Tongue (tissue), 3 donors: ENCODE measurements at places on chromosomes 11 and 22. TPM values are rescaled to one million over a fixed set of nuclear protein-coding genes. Genes with fewer than 3 reads are reported as not detected.

- DNase-seq, result peak; percentile 36
These were observed at the start of gene MIAT for GRCh38 chr22:26656891-26657851. Gene MIAT, plus strand, starts transcription at chr22:26657588.

DNA sequence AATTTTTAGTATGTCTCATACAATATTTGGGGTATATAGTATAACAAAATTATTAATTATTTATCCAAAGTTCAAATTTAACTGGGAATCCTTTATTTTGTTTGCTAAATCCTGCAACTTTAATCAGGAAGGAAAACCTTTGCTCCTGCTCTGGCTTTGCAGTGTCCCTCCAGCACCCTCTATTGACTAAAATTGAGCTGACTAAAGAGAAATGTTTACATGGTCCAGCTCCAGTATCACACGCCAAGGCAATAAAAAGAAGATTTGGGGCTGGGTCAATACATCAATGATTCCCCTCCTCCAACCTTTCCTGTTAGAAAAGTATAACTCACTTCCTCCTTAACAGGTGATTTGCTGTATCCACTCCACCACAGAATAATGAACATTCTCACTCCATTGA, 153.0 kb upstream of the LRRC4C start:
- DNase-seq, result no peak

GRCh38 chr22:42416671-42417230, 15.5 kb downstream of the NFAM1 start:
- DNase-seq, result no peak

GRCh38 chr11:86983021-86983488, 27.9 kb upstream of the FZD4 start:
- peak; percentile 73 for DNase-seq

DNA sequence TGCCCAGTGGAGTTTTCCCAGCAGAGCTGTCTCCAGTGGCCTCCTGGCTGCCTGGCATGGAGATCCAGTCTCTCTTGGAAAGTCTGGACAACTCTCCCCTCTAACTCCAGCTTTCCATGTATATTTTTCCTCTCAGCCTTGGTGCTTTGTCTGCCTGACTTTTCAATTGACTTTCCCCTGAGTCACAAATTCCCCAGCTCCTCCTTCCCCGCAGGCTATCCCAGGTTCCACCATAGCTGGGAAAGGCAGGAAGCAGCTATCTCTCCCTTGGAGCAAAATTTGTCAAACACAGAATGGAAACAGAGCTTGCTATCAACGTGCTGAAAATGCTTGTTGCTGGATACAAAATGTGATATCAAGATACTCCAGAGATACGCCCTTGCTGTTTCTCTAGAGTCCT, 384.8 kb downstream of the TMEM135 start:
- no peak for DNase-seq

- DNase-seq, result no peak
These were observed 177.3 kb downstream of the ADAMTS15 start for GRCh38 chr11:130625578-130626306.

DNA sequence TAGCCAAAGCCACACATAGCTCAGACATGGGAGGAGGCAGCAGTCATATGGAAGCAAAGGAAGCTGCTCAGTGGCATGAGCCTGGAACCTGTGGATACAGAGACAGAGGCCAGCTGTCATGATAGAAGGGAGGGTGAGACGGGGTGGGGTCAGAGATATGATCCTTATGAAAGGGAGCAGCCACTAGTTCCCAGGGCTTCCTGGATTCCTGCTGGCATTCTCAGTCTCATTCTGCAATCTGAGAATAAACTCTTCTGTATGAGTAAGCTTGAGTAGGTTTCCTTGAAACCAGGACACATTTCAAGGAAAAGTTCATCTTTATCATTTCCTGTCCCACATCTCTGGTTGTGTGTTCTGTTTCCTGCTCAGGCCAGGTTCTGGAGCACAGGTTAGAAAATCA, 220.2 kb upstream of the SNX19 start:
- peak; percentile 44 for DNase-seq

- peak; percentile 90 for DNase-seq
These were observed at the start of gene CLMP for GRCh38 chr11:123195188-123196059. Gene CLMP, minus strand, starts transcription at chr11:123195248. Its CDS starts 308 bp downstream, at chr11:123194940.

- DNase-seq, result no peak
These were observed 10.0 kb downstream of the RIBC2 start for GRCh38 chr22:45423524-45423923.

DNA sequence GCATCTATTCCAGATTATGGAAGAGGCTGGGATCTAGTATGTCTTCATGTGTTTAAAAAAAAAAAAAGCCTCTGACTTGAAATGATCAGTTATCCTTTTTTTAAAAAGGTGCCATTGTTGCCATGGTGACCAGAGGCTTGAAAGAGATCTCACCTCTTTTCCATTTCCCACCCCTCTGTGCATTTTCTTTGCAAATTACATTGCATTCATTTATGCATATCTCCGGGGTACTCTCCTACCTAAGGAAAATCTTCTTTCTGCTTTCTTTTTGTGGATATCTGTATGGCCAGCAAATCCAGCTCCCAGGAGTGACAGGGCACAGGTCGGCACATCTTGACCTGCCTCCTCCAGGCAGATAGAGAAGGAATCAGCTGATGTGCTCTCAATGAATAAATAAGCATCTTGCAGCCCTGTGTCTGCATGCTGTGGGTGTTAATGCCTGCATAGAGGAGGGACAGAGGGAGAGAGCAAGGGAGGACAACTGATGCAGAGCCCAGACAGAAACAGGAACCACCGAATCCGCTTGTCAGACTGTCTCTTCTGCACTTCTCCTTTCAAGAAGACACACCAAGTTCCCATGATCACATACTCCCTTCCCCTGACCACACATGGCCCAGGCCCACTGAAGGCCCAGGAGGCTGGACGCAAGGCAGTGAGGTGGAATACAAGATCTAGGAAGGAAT, 50.9 kb downstream of the CWC15 start:
- no peak for DNase-seq

- no peak for DNase-seq
These were observed 76.2 kb downstream of the SLC1A2 start for GRCh38 chr11:35343033-35343598.

DNA sequence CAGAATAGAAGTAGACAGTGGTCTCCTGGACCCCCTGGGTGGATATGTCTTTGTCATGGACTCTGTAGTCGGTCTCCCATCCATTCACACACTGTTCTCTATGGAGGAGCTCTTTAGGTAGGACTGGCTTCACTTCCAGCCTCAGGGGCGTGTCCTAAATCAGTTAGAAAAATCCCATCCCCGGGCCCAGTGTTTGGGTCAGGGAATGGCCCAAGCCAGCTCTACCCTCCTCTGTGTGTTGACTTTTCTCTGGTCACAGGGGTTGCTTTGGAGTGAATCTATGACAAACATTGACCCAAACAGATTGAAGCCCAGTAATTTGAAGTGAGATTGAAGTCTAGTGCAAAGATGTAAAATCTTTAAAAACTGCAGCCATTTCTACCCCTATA, 34.0 kb downstream of the WEE1 start:
- DNase-seq, result no peak

- peak; percentile 92 for DNase-seq
These were observed 63.0 kb downstream of the PPFIBP2 start for GRCh38 chr11:7576726-7577290.

The RAG1 gene
- total RNA-seq, result 2.2 TPM

The NPAS4 gene
- 1.4 TPM for total RNA-seq

The FREY1 gene
- not detected for total RNA-seq

The NCF4 gene
- total RNA-seq, result 5.7 TPM

The OR10G8 gene
- total RNA-seq, result not detected

The CELSR1 gene
- total RNA-seq, result 18.1 TPM

The HORMAD2 gene
- total RNA-seq, result not detected
